ENCODE measurements at places on chromosomes 1 and 21.

- no peak for DNase-seq
Observed at GRCh38 chr1:184820218-184820750, 65.6 kb upstream of the EDEM3 start.

- DNase-seq: no peak
Observed at GRCh38 chr1:180558664-180559063, at the start of gene OVAAL. TSS of gene OVAAL (plus strand) at chr1:180558964.

GRCh38 chr21:31364253-31364945 is 20.3 kb upstream of the TIAM1 start:
- DNase-seq: no peak

DNA sequence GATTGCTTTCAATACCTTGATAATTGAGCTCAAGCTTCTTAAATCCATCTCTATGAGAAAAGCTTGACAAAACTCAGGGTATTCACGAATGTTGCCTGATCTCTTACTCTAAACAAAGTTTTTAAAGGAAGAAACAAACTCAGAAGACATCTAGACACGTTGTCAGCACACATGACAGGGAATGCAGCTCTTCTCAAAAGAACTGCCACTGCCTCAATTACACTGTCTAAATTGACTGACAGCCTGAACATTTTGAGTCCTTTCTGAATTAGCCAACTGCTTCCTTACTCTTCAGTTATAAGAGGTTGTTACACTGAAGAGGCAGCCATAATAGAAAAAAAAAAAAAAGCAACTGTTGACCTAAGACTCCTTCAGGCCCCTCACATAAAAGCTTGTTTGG is 1646.7 kb upstream of the B3GALT2 start:
- no peak for DNase-seq

DNA sequence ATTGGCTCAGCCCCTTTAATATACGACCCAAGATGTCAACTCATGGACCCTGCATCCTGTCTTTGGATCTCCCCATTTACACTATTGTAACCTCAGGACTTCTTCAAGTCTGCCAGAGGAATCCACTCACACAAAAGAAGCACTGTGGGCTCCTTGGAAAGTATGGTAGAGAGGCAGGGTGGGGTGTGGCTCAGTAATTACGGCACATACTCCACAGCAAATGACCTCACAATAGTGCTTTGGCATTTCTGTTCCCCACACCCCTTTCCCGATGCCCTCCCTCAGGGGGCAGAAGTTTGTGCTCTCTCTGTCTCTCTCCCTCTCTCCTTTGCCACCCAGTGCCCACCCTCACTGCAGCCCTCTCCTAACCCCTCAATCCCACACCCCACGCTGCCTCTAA is 27.8 kb upstream of the IFNAR2 start:
- DNase-seq: no peak

DNA sequence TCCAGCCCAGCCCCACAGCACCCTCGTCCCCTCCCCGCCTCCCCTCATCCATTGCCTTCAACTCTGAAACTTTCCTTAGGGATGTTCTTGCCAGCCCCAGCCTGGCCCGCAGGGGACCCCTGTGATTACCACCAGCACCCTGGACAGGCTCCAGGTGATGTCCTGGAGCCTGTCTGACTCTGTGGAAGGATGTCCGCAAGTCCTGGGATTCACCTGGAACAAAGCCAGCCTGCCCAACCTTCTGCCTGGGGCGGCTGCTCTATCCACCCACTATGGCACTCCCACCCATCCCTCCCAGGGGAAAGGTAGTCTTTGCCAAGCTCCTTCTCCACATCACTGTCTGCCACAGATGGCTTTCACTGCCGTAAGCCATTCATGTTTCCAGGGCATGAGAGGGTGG is 24.4 kb upstream of the PTPRF start:
- no peak for DNase-seq

GRCh38 chr1:116106646-116107045 is 4.6 kb upstream of the MAB21L3 start:
- no peak for DNase-seq

DNA sequence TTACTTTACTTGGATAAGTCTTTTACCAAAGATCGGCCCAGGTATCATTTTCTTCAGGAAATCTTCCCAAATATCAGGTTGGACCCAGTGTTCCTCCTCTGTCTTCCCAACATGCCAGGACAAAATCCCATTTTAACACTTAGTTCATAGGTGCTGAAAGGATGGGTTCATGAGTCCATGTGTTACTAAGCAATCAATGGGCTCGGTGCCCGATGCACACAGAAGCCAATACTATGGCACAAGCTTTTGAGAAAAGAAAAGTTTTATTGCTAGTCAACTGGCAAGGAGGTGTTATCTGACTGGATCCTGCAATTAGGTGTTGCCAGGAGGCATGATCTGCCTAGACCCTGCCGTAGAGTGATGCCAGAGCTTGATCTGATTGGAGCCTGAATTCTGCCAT is 133.3 kb upstream of the SLC44A3 start:
- DNase-seq: no peak

DNA sequence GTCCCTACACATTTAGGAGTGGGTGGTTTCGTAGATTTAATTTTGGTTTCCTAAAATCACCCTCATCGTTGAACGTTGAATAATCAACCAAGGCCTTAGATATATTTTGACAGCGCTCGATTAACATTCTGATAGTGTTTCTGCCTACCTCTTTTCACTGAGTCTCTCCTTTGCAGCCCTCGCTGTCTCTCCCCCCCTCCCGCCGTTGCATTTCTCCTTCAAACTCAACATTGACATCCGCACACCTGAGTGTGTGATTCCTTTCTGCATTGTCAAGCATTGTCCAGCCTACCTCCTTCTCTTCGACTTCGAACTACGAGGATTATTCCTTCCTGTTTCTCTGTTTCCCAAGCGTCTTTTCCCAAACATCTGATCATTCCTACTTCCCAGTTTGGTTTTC is 1.8 kb upstream of the ADAMTS1 start:
- no peak for DNase-seq

DNA sequence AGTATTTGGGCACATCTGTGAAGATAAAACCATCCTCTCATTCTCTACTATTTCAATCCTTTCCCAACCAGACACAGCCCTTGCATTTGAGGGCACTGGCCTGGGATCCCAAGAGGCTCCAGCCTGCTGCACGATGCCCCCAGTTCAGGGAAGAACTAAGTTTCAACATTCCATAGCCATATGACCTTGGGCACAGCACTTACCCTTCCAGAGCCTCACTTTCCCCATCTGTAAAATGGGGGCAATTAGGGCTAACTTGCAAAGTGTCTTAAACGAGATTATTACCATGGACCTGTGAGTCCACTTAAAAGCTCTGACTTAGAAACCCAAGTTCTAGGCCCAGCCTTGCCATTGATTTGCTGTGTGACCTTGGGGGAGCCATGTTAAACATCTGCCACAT is 22.9 kb downstream of the CDCP2 start:
- DNase-seq: no peak

- DNase-seq: no peak
Observed at GRCh38 chr1:37017720-37018119, 16.6 kb downstream of the GRIK3 start.

GRCh38 chr1:6907676-6908434 is 122.6 kb downstream of the CAMTA1 start:
- DNase-seq: no peak

GRCh38 chr1:20684050-20684620 is 23.0 kb upstream of the DDOST start:
- no peak for DNase-seq

- no peak for DNase-seq
Observed at GRCh38 chr21:41488080-41488479, 19.9 kb downstream of the TMPRSS2 start.

- no peak for DNase-seq
Observed at GRCh38 chr1:99171184-99171813, 93.0 kb upstream of the PLPPR4 start.

GRCh38 chr1:30514945-30515344 is 208.4 kb downstream of the MATN1 start:
- no peak for DNase-seq

DNA sequence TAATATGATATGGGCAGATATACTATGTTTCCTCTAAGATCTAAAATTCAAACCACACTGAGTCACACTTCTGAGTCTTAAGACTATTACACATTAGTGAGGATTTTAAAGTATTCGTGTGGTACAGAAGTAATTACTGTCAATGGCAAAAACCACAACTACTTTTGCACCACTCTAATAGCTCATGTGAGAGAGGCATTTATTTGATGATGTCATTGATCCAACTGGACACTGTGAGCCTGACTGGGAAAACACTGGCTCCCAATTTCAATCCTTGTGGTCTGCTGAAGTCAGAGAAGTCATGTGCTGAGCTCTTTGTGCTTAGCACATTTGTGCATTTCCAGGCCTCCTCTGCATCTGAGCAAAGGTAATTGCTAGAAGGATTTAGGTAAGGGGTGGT is 377.8 kb downstream of the USH2A start:
- DNase-seq: no peak

DNA sequence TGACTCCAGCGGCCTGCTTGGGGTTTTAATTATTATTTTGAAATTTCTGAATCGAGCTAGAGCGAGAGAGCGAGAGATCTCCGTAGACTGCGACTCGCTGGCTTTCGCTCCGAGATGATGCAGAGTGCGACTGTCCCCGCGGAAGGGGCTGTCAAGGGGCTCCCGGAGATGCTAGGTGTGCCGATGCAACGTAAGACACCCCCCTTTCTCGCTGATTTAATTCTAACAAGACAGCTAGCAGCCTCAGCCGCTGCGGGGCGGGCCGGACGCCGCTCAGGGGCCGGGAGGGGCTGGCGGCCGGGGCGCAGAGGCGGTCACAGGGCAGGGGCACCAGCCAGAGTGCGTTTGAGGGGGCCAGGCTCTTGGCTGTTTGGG is 339 bp downstream of the LHX4 start:
- no peak for DNase-seq

GRCh38 chr1:72650843-72651435 is 368.6 kb upstream of the NEGR1 start:
- no peak for DNase-seq

DNA sequence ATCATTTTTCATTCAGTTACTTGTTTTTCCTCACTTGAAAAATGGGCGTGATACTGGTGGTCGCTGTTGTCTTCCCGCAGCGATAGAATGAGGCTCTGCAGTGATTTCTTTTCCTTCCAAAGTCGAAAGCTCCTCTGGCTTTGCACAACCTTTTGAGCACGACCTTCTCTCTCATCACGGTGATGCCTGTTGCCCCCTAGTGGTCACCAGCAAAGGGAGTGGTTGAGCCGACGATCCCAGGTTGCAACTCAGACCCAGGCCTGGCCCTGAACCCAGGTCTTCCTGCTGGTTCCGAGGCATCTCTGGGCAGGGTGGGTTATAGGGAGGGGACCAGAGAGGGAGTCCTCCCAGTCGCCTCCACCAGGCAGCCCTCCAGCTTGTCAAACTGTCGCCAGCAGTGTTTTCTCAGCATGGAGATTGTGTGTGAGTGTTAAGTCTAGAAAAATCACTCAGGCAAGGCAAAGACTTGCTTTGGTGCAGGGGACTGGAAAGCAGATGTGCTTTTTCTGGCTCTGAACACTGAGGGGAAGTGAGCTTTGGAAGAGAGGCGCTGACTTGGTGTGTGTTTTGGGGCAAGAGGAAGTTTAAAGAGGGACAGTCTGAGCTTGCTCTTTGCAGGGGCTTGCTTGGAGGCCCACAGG is 285.3 kb downstream of the CAMTA1 start:
- peak; percentile 78 for DNase-seq

DNA sequence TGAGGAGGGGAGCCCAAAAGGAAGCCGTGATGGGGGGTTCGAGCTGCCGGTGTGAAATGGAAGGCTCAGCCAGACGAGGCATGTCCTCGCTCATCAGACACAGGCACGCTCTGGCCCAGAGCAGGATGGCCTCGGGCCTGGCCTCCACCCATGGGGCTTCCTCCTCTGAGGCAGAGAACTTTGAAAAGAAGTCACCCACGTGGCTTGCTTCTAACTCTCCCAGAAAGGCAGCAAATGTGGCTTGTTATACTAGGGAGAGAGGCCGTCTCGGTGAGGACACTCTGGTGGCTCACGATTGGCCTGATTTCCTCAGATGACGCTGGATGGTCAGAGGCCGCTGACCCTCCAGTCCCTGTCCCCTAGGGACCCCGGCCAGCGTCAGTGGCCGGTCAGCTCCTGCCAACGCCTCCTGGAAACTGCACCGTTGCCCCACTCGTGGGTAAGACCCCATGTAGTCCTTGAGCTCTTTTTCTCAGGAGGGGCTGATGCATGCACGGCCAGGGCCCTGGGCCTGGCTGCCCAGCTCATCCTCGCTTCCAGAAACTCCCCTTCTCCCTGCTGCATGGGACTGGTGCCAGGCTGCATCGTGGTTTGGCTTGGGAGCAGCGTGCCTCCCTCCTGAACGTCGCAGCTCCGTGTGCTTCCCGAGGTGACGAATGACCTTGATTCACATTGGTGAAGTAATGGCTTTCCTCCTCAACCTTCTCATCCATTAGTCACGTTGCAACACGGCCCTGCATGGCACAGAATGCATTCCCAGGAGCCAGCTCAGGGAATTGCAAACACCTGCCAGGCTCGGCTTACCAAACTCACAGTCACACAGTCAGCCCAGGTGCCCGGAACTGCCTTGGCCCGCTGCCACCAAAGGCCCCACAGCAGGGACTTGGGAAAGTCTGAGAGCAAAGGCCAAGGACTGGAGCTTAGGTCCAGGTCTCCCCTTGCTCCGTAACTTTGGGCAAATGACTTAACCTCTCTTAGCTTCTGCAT is 58.8 kb downstream of the TOMM20 start:
- DNase-seq: peak; percentile 3

DNA sequence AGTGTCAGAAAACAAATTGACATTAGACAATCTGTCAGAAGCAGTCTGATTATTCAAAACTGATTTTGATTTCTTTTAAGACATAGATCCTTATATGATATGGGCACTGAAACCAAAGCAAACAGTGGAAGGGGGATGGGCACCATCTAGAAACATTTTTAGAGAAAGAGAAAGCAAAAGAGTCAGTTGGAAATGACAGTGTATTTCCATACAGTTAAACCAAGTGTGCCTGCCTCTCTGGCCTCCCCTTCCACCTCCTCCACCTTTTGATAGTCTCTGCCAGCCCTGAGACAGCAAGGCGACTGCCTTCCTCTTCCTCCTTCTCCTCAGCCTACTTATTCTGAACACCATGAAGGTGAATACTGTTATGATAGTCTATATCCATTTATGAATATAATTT is 949.7 kb downstream of the AMY1C start:
- no peak for DNase-seq

DNA sequence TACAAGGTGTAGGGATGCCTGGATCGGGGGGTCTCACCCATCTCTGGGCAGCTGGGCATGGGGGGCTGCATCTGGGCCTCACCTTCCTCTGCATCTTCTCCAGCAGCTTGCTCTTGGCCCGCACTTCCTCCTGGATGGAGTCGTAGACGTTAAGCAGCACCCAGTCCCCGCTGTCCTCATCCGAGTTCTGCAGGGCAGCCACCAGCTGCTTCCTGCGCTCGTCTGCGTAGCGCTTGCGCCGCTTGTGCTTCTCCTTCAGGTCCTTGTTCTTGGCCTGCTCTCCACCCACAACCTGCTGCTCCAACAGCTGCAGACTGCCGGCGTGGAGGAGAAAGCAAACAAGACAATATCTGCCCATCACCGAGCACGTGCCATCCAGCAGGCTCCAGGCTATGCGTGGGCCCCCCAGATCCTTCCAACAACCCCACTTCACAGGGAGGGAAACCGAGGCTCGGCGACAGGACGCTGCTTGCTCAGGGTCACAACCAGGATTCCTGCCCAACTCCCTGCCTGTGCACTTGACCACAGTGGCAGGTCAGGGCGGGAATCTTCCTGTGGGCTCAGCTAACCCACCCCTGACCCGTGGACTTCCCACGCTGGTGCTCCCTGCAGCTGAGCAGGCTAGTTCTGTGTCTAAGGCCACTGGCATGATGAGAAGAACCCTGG is 21.5 kb upstream of the DDOST start:
- DNase-seq: no peak

- DNase-seq: no peak
Observed at GRCh38 chr1:185734929-185735700, 924 bp downstream of the HMCN1 start.

GRCh38 chr1:97508653-97509218 is 412.1 kb downstream of the DPYD start:
- no peak for DNase-seq
